SK-MEL-5 (cell line): ENCODE measurements at places on chromosomes 1 and 21. TPM values are rescaled to one million over a fixed set of nuclear protein-coding genes. Genes with fewer than 3 reads are reported as not detected.

TMEM269 gene
- not detected in 2 replicates for total RNA-seq

BARHL2 gene
- 0.11 TPM in 1 of 2 replicates, not detected in the other for total RNA-seq

ARHGAP29 gene
- total RNA-seq, result 4.0 and 4.5 TPM in 2 replicates

GNG12 gene
- 352 and 360 TPM in 2 replicates for total RNA-seq

KCNJ15 gene
- not detected in 2 replicates for total RNA-seq

KRTAP12-2 gene
- total RNA-seq, result not detected in 2 replicates

GPR3 gene
- 1.7 and 2.1 TPM in 2 replicates for total RNA-seq

PNRC2 gene
- 60.9 and 67.7 TPM in 2 replicates for total RNA-seq

KRTAP20-3 gene
- not detected in 2 replicates for total RNA-seq

WNT4 gene
- total RNA-seq, result 0.16 and 0.18 TPM in 2 replicates

ARHGEF19 gene
- 1.6 and 2.6 TPM in 2 replicates for total RNA-seq

AMY1B gene
- not detected in 2 replicates for total RNA-seq

ELAPOR1 gene
- 0.35 TPM in 1 of 2 replicates, not detected in the other for total RNA-seq

TCP10L gene
- 0.53 TPM in 1 of 2 replicates, not detected in the other for total RNA-seq

DNASE2B gene
- 0.18 TPM in 1 of 2 replicates, not detected in the other for total RNA-seq

MROH9 gene
- not detected in 2 replicates for total RNA-seq

CFAP45 gene
- total RNA-seq, result 0.13 and 0.56 TPM in 2 replicates

CELA2B gene
- total RNA-seq, result not detected in 2 replicates

SEC16B gene
- total RNA-seq, result 0.19 and 0.32 TPM in 2 replicates

MYOG gene
- not detected in 2 replicates for total RNA-seq

MAGI3 gene
- 4.0 TPM in 2 replicates for total RNA-seq

DNAI4 gene
- 0.05 and 0.40 TPM in 2 replicates for total RNA-seq

ARHGEF10L gene
- total RNA-seq, result 4.2 and 4.4 TPM in 2 replicates
